ENCODE measurements at places on chromosomes 12 and 14. TPM values are rescaled to one million over a fixed set of nuclear protein-coding genes. Genes with fewer than 3 reads are reported as not detected.
A peak's percentile ranks its signal among the peaks of the same experiment; 100 is the strongest.

GRCh38 chr12:31724557-31724956, 4.3 kb downstream of the AMN1 start:
- no peaks in the 10 kb centered on the region for H3K4me1 ChIP-seq
- H3K27me3 ChIP-seq: peaks cover 8% of the 10 kb centered on the region
- no peak overlapping the region for H3K4me3 ChIP-seq
- H3K36me3 ChIP-seq: peaks cover 8% of the 10 kb centered on the region

- peak overlapping the region; percentile 84 for H3K4me3 ChIP-seq
- H3K27ac ChIP-seq: peak overlapping the region; percentile 50
- H3K27me3 ChIP-seq: peaks cover 6% of the 10 kb centered on the region
- peaks cover 30% of the 10 kb centered on the region for H3K36me3 ChIP-seq
Observed at GRCh38 chr12:132986885-132987225, 688 bp downstream of the ZNF26 start.

GRCh38 chr14:50542941-50543418, 10.6 kb upstream of the MAP4K5 start:
- no peak for DNase-seq
- H3K36me3 ChIP-seq: peaks cover 4% of the 10 kb centered on the region
- peaks cover 5% of the 10 kb centered on the region for H3K27me3 ChIP-seq
- H3K4me1 ChIP-seq: no peaks in the 10 kb centered on the region
- no peak overlapping the region for H3K27ac ChIP-seq

GRCh38 chr12:88698471-88698870, 118.2 kb upstream of the KITLG start:
- H3K36me3 ChIP-seq: no peaks in the 10 kb centered on the region
- DNase-seq: no peak
- H3K27ac ChIP-seq: no peak overlapping the region
- H3K27me3 ChIP-seq: no peaks in the 10 kb centered on the region

- H3K4me3 ChIP-seq: no peak overlapping the region
- DNase-seq: no peak
- peaks cover 5% of the 10 kb centered on the region for H3K36me3 ChIP-seq
- peaks cover 4% of the 10 kb centered on the region for H3K27me3 ChIP-seq
- peaks cover 7% of the 10 kb centered on the region for H3K4me1 ChIP-seq
- no peak overlapping the region for H3K27ac ChIP-seq
Observed at GRCh38 chr14:49972131-49972671, 79.3 kb downstream of the ARF6 start.

DNA sequence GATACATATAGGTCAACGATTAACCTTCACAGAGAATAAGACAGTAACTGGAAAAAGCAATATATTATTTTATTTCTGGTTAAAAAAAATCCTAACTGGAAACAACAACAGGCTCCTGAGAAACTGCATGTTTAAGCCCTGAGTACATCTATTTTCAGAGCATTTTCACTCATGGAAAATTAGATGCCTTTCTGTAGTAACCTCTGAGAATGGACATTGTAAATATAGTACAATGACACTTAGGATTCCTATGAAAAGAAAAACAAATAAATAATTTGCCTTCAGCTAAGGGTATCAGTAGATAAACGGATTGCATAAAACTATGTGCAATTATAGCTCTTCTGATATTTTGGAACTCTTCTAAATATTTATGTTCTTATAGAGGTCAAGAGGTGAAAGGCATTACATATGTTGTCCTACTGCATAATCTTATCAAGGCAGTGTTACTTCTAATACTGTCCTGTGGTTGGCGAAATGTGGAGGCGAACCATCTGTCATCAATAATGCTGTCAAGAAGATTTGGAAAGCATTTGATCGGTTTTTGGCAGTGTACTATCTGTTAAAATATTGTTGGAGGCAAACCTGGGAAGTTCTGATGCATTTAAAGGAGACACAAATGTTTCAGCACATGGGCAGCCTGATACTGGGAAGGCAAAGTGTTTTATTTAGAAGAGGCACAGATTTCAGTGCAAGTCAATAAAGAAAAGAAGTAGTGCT, 381.8 kb downstream of the BTG1 start:
- peaks cover 13% of the 10 kb centered on the region for H3K4me1 ChIP-seq
- DNase-seq: no peak
- peaks cover 4% of the 10 kb centered on the region for H3K36me3 ChIP-seq
- H3K4me3 ChIP-seq: no peak overlapping the region
- H3K27me3 ChIP-seq: peaks cover 2% of the 10 kb centered on the region
- H3K27ac ChIP-seq: peak overlapping the region; percentile 67

DNA sequence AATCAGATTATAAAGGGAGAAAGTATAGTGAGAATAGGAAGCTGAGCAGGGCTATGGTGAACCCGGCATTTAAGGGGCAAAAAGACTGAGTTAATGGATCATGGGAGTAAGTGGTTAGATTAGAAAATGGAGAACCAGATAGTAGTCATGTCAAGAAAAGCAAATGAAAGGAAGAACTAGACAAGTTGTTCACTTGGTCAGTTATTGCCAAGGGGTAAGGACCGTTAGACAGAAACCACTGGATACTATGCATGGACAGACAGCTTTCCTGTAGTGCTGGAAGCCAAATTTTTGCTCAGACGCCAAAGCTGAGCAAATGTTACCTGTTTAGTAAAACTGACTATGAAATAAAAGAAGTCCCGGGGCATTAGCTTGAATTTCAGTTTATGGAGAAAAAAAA, 3.8 kb downstream of the LIMA1 start:
- no peak overlapping the region for H3K27ac ChIP-seq
- no peak for DNase-seq
- peaks cover 4% of the 10 kb centered on the region for H3K27me3 ChIP-seq

- peaks cover 31% of the 10 kb centered on the region for H3K27me3 ChIP-seq
- H3K27ac ChIP-seq: no peak overlapping the region
- H3K4me3 ChIP-seq: no peak overlapping the region
- H3K4me1 ChIP-seq: no peaks in the 10 kb centered on the region
Observed at GRCh38 chr12:34302131-34302885, 280.0 kb downstream of the ALG10 start.

GRCh38 chr12:42756841-42757623, 167.5 kb upstream of the PRICKLE1 start:
- DNase-seq: no peak
- no peak overlapping the region for H3K4me3 ChIP-seq
- H3K36me3 ChIP-seq: no peaks in the 10 kb centered on the region
- H3K4me1 ChIP-seq: peaks cover 6% of the 10 kb centered on the region

THTPA gene
- 19.3 TPM for total RNA-seq

AICDA gene
- total RNA-seq: not detected

ASCL1 gene
- total RNA-seq: not detected

CCDC85C gene
- 32.3 TPM for total RNA-seq

OR11H7 gene
- not detected for total RNA-seq

All from glutamatergic neuron (in vitro differentiated cells).